ENCODE measurements at places on chromosomes 11 and 22. TPM values are rescaled to one million over a fixed set of nuclear protein-coding genes. Genes with fewer than 3 reads are reported as not detected.

The OR10D3 gene
- not detected for polyA plus RNA-seq

DNA sequence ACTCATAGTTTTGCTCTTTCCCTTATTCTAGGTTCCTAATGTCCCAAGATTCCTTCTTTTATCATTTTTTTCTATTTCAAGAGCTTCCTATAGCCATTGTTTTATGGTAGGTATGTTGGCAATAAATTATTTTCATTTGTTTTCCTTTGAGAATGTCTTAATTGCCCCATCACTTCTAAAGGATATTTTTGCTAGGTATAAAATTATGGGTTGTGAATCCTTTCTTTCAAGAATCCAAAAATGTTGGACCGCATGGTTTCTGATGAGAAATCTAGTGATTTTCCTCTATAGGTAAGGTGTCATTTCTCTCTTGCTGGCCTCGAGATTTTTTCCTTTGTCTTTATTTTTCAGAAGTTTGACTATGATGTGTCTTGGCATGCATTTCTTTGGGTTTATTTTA is 22.3 kb downstream of the RTL6 start:
- no peak for DNase-seq

DNA sequence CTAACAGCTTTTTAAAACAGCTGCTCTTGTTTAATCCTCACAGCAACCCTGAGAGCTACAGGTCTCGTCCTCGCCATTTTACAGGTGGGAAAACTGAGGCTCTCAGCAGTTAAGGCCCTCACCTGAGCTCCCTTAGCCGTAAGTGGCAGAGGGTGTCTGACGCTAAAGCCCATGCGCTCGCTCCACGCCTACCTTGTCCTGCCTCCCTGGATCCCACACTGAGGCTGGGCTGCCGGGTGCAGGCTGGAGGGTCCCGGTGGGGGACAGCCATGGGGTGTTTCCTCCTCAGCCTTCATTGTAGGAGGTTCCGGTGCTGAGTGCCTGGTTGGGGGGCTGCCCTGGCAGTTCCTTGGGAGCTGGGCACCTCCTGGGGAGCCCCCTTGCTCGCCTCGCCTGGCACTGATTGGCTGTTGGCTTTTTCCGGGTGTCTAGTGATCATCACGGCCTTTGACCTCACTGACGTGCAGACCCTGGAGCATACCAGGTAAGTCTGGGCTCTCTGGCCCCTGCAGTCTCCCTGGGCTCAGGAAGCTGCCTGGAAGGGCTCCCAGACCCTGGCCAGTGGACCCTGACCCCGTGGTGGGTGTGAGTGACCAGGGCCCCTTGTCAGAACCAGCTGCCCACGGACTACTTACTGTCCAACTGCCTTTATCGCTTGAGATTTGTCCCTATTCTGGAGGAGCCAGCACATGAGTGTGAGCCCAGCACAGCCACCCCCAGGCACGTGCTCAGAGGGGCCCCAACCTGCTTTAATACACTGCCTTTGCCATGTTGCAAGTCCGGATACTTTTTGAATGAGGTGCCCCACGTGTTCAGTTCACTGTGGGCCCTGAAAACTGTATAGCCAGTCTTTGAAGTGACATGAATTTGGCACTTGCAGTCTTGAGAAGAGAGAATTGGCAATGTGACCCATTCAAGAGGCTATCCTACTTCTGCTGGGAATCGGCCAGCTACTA is 12.6 kb downstream of the RAB36 start:
- no peak for DNase-seq

- DNase-seq = no peak
Observed at GRCh38 chr11:1281974-1282365, 27.5 kb downstream of the TOLLIP start.

- DNase-seq = peak; percentile 48
Observed at GRCh38 chr22:37179622-37180420, 8.2 kb downstream of the C1QTNF6 start.

DNA sequence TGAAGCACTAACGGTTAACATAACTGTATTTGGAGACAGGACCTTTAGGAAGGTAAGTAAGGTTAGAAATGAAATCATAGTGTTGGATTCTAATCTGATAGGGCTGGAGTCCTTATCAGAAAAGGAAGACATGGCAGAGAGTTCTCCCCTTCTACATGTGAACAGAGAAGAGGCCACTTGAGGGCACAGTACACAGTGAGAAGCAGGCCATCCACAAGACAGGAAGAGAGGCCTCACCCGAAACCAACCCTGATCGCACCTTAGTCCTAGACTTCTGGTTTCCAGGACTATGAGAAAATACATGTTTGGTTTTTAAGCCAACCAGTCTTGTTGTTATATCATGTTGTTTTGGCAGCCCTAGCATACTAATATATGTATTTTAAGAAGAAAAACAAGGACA is 170.0 kb downstream of the LRRC4C start:
- DNase-seq = no peak
